Type B pancreatic cell (in vitro differentiated cells): ENCODE measurements at places on chromosomes 16 and 17. TPM values are rescaled to one million over a fixed set of nuclear protein-coding genes. Genes with fewer than 3 reads are reported as not detected.

CES2 gene
- total RNA-seq: 44.9 and 54.1 TPM in 2 replicates

RRAD gene
- 1.3 and 2.5 TPM in 2 replicates for total RNA-seq

DBF4B gene
- total RNA-seq: 7.3 and 27.7 TPM in 2 replicates

- no peak for DNase-seq
These were observed at the start of gene RAMP2 for GRCh38 chr17:42760652-42761581. TSS of gene RAMP2 (plus strand) at chr17:42761227. CDS start at chr17:42761262, 35 bp downstream.

C16orf96 gene
- total RNA-seq: 0.14 and 0.43 TPM in 2 replicates

DDX52 gene
- 37.5 and 49.4 TPM in 2 replicates for total RNA-seq

GLTPD2 gene
- total RNA-seq: 4.7 and 9.8 TPM in 2 replicates

DNA sequence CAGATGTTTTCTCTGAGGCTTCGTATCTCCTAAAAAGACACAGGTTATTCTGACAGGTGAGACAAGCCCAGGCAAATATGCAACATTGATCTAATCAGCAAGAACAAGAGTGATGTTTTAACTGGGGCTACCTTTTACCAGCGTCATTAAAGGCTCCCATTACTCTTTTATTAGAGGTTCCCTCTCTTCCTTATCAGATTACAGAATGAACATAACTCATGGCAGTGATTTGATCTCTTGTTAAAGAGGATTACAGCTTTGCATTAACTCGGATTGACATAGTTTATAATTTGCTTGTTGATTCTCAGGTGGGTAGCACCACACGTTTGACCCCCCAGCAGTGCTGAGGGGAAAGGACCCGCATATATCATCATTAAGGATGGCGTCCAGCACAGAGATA is 90.5 kb downstream of the AATF start:
- DNase-seq: no peak

DNA sequence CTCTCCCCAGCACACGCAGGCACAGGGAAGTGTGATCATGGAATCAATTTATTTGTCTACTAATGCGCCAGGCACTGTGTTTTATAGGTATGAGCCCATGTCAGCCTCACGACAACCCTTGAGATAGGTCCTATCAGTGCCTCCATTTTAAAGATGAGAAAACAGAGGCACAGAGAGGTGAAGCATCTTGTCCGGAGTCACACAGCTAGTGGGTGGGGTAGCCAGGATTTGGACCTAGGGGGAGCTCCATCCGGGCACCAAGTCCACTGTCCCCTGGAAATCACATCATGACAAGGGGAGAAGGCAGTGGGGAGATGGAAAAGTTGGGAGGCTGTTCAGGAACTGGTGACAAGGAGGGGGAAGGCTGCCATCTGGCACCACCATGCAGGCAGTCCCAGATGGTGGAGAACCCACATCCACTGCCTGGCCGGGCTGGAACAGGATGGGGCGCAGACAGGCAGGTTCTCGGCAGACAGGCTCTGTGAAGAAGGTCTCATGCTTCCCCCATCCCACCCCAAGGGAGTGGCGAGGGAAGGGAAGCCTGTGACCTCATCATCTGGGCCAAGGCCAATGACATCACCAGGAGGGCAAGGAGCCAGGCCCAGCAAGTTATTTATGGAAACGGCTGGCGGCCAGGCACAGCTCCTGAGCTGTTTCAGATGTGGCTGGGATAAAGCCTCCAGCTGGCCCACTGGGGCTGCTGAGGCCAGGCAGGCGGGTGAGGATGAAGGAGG is 126.0 kb upstream of the SDK2 start:
- no peak for DNase-seq

PITPNC1 gene
- total RNA-seq: 13.0 and 18.7 TPM in 2 replicates

DNA sequence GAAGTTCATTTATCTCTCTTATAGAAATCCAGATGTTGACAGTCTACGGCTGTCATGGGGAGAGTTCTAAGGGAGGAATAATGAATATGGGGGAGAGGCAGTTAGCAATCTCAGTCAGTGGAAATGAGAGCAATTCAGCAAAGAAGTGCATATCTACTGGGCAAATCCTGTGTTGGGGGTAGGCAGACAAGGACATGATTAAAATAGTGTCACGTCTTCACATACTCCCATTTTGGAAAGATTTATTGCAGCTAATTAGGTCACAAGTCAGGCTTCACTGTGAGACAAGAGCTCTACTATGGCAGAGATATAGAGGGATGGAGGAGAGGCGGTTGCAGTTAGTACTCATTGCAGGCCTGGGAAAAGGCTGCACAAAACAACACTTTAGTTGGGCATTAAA is 29.8 kb downstream of the LRRC36 start:
- DNase-seq: no peak

- no peak for DNase-seq
These were observed 16.0 kb downstream of the HOXB4 start for GRCh38 chr17:48561884-48562810.

GRCh38 chr17:78258323-78259191 is 27.1 kb downstream of the TMEM235 start:
- DNase-seq: peak; percentile 67

GRCh38 chr16:54283725-54284318 is 2.8 kb downstream of the IRX3 start:
- no peak for DNase-seq

DNA sequence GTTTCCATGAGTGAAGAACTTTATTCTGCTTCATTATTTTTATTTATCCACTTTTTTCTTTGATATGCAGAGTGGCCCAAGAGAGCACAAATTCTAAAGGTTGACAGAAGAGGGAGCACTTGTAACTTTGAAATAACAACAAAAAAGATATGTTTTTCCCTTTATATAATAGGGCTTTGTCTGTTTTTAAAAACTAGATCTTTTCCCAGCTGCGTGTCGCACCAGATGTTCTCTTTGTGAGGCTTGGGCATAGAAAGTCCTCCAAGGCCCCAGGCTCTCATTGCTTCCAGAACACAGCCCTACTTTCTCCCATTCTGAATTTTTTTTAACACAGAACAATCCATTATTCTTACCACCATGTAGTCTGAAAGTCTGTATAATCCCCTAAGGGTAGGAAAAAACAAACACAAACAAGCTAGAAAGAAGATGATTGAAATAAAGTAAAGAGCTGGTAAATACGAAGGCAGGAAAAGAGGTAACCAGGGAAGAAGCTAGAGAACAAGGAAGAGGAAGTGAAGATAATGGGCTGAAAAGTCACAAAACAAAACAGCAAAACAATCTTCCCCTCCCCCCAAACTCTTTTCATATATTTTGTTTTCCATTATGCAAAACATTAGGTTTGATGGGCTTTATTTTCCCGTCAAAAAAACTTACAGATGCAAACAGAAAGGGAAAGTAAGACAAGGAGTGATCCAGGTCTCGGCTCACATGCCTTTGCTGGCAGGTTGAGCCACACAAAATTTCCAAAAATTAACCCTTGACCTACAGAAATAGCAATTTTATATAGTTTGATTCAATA is 160.4 kb downstream of the ABCA8 start:
- no peak for DNase-seq

DNA sequence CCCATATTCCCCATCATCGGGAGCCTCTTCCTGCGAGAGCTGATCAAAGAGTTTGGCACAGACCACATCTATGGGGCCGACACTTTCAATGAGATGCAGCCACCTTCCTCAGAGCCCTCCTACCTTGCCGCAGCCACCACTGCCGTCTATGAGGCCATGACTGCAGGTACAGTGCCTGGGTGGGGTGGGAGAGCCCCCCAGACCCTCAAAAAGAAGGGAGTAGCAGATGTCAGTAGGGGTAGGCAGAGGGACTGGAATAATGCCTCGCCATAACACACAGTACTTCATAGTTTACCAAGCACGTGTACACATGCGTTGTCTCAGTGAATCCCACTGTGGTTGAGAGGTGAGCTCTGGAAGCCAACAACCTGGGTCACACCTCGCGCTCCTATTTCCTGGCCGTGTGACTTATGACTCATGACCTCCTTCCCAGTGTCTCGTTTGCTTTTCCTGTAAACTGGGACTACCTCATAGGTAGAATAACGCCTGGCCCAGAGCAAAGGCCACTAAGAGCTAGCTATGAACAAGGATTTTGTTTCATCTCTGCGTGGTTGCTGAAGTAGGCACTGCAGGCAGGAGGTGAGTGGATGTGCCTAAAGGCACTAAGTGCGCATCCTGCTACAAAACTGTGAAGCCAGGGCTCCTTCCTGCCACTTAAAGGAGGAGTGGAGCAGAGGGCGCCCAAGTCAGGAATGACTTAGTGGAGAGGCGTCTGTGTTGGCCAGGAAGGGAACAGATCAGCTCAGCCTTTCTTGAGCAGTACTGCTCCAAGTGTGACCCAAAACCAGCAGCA is 5.2 kb downstream of the NAGLU start:
- DNase-seq: no peak

THUMPD1 gene
- 38.5 and 39.0 TPM in 2 replicates for total RNA-seq

TACO1 gene
- 22.3 and 24.4 TPM in 2 replicates for total RNA-seq

DNA sequence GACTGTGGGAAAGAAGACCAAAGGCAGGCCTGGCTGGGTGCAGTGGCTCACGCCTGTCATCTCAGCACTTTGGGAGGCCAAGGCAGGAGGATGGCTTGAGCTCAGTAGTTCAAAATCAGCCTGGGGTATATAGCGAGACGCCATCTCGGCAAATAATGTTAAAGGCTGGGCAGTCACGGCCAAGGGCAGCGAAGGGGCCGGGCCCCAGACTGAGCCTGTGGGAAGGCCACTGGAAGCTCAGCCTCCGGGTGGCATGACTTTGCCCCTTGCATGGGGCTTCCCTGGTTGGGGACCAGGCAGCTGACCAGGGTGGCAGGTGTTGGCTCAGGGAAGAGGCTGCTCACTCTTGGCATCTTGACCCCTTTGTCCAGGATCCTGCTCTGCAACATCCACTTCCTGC is 14.0 kb upstream of the CD300LD start:
- no peak for DNase-seq

ICAM2 gene
- 1.2 TPM in 1 of 2 replicates, not detected in the other for total RNA-seq

DNA sequence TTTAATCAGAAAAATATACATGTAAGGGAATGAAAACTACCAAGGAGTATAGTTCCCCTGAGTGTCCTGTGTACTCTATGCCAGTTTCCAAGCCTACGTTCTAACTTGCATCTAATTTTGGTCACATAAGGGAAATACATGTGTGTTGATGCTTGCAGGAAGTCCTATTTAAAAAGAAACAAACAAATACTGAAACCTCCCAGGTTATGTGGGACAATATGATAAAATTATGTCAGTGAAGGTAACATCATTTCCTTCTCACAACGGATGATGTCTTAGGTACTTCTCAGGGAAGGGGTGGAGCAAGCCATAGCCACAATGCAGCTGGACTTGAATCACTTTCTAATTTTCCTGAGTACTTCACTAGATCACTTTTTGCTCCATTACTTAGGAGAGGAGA is 115.9 kb downstream of the ZFHX3 start:
- no peak for DNase-seq

DNA sequence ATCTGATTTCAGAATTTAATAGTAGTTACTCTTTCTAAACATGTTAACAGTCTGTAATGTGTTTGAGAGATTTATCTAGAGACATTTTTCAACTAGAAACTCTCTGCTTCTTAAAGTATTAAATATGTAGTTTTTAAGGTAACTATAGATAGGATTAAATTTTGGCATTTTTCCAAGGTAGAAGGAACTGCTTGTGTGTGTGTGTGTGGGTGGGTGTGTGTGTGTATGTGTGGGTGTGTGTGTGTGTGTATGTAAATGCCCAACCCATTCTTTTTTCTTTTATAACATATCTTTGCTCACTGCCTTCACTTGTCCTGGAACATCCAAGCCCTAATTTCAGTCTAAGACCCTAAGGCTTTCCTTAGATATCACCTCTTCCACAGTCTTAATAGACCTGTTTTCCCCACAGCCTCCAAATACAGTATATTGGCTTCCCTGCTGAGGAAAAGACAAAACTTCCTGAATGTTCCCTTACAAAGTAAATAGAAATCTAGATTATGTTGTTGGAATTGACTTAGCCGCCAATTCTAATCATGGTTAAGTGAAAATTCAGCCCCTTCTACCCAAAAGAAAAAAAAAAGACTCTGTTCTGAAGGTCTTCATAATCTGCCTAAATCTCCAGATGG is 33.5 kb downstream of the NUP93 start:
- DNase-seq: no peak

DNA sequence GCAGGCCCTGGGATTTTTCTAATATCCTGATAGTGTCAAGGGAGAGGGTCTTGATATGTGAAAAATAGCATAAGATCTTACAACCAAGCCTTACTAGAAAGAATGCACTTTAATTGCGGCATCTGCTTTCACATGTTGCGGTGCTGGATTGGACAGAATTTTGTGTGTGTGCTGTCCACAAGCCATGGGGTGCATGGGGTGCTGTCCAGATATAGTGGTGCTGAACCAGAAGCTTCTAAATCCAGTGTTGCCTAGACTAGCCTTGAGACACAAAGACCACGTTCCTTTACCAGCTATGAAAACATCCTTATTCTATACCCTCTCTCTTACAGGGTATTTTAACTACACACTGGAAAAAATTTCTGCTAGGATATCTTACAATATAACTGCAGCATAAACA is 244.0 kb downstream of the TMEM114 start:
- no peak for DNase-seq
